GF-D8 (cell line): ENCODE measurements at places on chromosomes 5 and 9.
A peak's percentile ranks its signal among the peaks of the same experiment; 100 is the strongest.

DNA sequence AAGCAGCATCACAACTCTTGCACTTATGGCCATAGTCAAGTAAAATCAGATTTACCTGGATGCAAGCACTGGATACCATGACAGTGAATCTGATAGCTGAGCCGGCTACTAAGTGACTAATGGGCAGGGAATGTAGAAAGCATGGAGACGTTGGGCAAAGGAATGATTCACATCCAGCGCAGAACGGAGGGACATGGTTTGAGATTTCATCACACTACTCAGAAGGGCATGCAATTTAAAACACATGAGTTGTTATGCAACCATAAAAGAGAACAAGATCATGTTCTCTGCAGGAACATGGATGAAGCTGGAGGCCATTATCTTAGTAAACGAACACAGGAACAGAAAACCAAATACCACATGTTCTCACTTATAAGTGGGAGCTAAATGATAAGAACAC lies 169.1 kb upstream of the PIK3R1 start:
- DNase-seq = no peak

GRCh38 chr9:108978205-108978604 lies 35.1 kb downstream of the CTNNAL1 start:
- DNase-seq = no peak

DNA sequence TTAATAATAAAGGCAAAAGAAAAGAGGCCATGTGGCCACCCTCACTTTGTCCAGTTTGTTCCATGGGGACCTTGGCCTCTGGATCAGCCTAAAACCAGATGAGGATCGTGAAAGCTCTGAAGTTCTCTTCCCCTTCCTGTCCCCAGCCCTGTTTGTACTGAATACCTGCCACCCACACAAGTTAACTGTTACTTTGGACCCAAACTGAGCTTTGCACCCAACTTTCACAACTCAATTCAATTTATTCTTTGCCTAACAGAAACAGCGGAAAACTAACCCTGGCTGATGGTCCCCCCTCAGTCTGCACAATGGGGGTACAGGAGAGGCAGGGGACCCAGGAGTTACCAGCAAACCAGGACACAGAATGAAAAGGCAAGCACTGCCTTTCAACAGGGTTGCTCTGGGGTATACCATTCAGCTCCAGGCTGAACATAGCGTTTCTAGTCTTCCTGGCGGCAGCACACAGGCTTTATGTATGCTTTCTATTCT lies 28.2 kb downstream of the ABCA1 start:
- no peak for DNase-seq

DNA sequence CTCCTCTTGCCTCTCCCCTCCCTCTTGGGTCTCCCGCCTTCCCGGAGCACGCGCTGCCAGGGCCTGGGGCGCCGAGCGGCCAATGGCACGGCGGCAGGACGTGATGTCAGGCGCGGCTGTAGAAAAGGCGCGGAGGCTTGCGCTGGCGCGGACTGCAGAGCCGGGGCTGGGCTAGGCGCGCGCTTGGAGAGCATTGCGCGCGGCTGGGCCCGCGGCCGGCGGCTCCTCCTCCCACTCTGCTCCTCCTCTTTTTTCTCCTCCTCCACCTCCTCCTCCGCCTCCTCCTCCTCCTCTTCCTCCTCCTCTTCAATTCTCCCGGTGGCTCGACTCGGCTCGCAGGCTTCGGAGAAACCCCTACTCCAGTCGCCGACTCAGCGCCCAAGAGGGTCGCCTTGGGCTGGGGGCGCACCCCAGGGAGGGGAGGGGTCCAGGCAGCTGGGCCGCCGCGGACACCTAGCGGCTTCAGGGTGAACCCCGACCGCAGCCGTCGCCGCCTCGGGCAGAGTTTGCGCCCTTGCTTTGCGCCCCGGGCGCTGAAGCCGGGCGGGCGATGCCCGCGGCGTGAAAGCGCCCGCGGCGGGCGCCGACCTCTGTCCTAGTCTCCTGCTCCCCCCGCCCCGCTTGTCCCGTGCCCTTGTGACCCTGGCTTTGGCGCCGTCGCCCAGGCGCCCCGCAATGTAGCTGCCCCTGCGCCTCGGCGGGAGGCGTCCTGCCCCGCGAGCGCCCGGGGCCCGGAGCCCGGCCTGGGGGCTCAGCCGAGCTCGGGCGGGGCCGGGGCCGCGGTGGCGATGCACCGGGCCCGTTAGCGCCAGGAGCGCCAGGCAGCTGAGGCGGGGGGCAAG lies at the start of gene LHX2:
Gene LHX2 (plus strand): TSS at position 309 of the 842 bp plus-strand sequence. CDS start 581 bp downstream, outside the sequence.
- peak; percentile 6 for DNase-seq

DNA sequence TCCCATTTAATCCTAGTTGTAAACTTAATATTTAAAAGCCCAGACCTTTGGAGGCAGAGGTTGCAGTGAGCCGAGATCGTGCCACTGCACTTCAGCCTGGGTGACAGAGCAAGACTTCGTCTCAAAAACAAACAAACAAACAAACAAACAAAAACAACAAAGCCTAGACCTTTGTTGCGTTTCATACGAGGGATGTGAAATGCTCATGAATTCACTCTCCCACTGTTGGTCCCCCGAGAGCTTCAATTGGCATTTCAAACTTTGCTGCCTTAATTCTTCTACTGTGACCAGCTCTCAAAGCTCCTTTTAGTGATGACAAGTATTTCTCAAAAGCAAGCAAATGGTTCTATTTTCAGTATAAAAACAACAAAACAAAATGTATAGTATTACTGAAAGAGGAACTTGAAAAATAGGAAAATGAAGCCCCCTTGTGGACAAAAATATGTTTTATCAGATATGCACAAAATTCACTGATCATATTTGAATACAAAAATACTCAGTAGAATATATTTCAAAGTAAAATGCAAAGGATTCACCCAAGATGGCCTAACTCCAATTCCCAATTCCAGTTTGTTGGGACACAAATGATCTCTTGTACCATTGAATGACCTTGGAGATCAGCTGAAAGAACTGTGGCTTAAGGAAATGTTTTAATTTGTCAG lies 140.4 kb downstream of the ESM1 start:
- no peak for DNase-seq

GRCh38 chr5:174273325-174273724 lies 227.8 kb downstream of the NSG2 start:
- no peak for DNase-seq

GRCh38 chr9:532707-533106 lies 308.8 kb upstream of the DMRT1 start:
- DNase-seq = no peak

DNA sequence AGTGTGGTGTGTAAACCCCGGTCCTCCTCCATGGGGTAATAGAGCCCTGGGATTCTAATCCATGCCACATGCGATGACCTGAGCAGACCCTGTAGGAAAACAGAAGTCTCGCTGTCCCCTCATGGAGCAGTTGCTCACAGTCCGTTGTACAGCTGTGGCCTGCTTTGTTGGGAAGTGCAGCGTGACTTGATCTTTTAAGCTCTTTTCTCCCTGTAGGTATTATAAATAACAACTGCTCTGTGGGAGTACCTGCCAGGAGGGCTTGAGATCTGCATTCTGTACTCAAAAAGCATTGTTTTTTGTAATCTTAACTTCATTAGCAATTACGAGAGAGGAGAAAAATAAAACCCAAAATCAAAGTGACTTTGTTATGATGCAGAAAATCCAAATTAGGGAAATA lies 17.3 kb downstream of the MEGF10 start:
- DNase-seq = no peak
